Activated CD8-positive, alpha-beta T cell treated with anti-CD3 and anti-CD28 coated beads for 36 hours (primary cell): ENCODE measurements at places on chromosomes 3 and 15. TPM values are rescaled to one million over a fixed set of nuclear protein-coding genes. Genes with fewer than 3 reads are reported as not detected.

LOXL1 gene
- total RNA-seq, result 1.6 TPM

LSAMP gene
- total RNA-seq, result not detected

DNA sequence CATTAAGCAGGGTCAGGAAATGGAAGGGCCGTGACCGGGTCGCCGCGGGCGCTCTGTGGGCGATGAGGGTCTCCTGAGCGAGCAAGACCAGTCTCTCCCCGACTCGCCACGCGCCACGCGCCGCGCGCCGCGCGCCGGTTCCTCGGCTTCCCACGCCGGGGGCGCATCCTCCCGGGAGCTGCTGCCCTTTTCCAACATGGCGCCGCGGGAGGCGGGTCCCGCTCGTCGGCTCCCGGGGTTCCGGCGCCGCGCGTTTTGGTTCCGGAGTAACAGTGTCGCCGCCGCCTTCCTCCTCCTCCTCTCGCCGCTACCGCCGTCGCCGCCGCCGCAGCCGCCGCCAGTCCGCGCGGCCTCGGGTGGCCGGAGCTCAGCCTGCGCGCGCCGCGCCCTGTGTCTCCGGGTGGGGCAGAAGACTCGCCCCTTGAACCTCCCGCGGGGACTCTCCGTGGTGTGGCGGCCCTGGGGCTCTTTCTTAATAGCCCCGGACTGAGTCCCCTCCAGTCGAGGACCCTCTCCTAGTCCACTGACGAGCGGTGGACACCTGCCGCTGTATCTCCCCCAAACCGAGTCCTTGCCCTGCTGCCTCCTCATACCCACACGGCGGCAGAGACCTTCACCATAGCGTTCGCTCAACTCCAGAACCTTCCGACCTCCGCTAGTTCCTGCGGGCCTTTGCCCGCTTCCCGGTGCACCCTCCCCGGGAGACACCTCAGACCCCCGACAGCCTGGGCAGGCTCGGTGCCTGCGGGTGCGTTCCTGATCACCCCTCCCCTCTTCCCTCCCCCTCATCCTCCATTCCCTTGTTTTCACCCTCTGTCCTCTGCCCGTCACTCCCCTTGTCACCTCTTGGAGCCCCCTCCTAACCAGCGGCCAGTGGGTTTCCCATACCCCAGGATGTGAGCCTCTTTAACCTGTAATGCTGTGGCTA, at the start of gene MAP2K5:
MAP2K5 (plus strand) TSS at position 284 of the 928 bp plus-strand sequence; CDS start at position 917, 633 bp downstream.
- H3K36me3 ChIP-seq, result peaks cover 3% of the 10 kb centered on the region
- H3K27me3 ChIP-seq, result no peaks in the 10 kb centered on the region
- H3K27ac ChIP-seq, result peak within 1 kb of the TSS; percentile 96
- peak within 1 kb of the TSS; percentile 95 for H3K4me3 ChIP-seq
- H3K4me1 ChIP-seq, result peaks cover 54% of the 10 kb centered on the region

DNA sequence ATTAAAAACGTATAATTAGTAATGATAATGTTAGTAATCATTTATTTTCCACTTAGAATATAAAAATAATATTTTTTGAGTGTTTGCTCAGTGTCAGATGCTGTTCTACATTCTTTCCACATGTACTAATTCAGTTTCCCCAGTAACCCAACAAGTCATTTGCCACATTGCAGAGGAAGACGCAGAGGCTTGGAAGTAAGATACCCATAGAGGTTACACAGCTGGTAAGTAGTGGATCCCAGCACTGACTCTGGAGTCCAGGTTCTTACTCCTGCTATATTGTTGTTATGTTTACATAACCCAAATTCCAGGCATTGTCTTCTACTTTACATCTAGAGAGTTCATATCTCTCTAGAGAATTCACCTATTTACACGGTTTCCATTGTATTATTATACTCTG, 48.2 kb upstream of the MYO5C start:
- no peak for DNase-seq
- H3K27me3 ChIP-seq, result no peaks in the 10 kb centered on the region
- no peak overlapping the region for H3K27ac ChIP-seq
- H3K4me3 ChIP-seq, result no peak overlapping the region
- peaks cover 2% of the 10 kb centered on the region for H3K36me3 ChIP-seq

POLQ gene
- total RNA-seq, result 23.6 TPM

NXPE3 gene
- total RNA-seq, result 20.9 TPM

CSPG5 gene
- total RNA-seq, result 0.58 TPM

DNA sequence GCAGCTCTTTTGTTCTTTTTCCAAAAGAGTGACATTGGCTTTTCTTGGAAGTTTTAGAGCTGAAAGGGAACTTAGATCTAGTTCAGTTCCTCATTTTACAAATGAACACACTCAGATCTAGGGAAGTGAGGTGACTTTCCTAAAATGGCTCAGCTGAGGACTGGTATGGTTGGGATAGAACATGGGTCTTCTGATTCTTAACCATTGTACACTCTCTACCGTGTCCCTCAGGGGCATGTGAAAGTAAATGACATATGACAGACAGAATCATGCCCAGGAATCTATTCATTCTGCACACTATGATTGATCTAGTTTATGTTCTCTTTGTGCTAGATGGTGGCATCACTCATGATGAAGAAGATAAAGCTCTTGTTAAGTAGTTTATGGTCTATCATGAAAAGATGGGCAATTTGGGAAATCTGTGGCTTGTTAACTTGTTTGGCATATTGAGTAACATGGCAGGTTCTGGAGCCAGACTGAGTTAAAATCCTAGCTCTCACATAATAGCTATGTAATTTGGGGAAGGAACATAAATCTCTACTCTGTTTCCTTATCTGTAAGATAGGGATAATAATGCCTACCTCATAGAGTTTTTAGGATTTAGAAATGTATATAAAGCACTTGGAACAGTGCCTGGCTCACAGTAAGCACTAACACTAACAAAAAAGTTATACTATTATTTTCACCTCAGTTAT, 30.9 kb downstream of the UBE2E1 start:
- H3K36me3 ChIP-seq, result peaks cover 3% of the 10 kb centered on the region
- H3K27ac ChIP-seq, result peak overlapping the region; percentile 4
- no peak for DNase-seq
- no peaks in the 10 kb centered on the region for H3K27me3 ChIP-seq

GOLGA6L4 gene
- total RNA-seq, result 1.0 TPM

CILP gene
- total RNA-seq, result not detected

DNA sequence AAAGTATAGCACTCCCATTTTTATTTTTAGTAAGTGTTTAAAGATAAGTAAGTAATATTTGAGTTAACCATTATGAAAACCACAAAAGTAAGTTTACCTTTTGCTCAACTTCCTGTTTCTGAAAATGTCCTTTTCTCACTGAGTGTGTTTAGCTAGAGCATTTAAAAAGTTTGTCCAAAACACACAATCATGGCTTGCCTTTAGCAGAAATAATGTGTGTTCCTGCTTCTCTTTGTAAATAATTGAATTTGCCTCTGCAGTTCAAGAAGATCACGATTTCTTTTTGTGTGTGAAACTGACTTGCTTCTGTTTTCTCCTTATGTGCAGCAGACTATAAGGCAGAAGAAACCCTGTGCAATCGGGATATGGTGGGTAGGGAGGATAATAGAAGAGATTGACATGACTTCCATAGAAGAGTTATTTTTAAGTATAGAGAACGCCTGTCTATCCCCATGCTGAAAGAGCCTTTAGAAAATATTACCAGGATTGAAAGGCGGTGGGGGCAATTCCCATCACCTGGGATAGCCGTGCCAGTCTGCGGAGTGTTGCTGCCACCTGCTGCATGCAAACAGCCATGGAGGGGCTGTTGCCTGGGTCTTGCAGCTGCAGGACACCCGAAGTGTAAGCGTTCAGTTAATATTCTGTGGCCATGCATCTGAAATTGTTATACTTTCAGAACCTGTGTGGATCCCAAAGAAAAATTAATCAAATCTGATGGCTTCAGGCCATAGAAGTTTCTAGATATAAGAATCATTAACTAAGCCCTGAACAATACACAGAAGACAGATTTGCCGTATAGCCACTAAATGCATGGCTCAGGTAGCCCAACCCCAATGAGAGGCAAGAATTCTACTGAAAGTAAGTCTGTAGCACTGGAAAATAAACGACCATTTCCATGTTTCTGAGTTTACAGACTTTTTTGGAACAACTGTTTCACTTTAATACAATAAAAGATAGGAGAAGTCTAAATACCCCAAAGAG, 2.4 kb upstream of the CD96 start:
- H3K27ac ChIP-seq, result no peak overlapping the region
- DNase-seq, result peak; percentile 74
- no peaks in the 10 kb centered on the region for H3K27me3 ChIP-seq
- peaks cover 65% of the 10 kb centered on the region for H3K4me1 ChIP-seq
- H3K4me3 ChIP-seq, result peak overlapping the region; percentile 67
- peaks cover 24% of the 10 kb centered on the region for H3K36me3 ChIP-seq

DNA sequence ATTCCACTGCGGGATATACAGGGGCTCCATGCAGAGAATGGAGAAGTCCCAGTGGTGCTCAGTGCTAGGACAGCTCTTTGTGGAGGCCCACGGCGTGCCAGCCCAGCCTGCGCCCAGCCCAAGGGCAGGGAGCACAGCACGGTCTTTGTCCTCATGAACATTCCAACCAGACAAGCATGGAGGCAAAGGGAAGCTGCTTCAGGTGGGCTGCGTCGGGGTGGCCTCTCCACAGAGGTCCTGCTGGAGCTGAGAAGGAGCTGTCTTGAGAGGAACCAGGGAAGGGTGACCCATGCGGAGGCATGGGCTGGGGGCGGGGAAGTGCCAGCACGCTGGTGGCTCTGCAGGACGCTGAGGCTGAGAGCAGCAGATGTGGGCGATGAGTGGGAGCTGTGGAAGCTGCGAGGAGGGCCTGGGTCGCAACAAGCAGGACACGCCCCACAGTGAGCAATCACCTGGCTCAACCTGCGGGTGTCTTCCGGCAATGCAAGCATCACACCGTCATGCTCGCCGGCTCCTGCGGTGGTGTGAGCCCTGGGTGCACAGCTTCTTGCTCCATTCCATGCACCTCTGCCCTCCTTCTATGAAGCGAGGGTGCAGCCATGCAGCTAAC, 14.0 kb upstream of the KLF15 start:
- H3K4me3 ChIP-seq, result no peak overlapping the region
- no peak for DNase-seq
- no peak overlapping the region for H3K27ac ChIP-seq
- H3K4me1 ChIP-seq, result no peaks in the 10 kb centered on the region
- H3K27me3 ChIP-seq, result peaks cover 1% of the 10 kb centered on the region

GRCh38 chr3:23508464-23508863, 297.3 kb upstream of the UBE2E1 start:
- no peaks in the 10 kb centered on the region for H3K4me1 ChIP-seq
- peaks cover 4% of the 10 kb centered on the region for H3K36me3 ChIP-seq
- H3K4me3 ChIP-seq, result no peak overlapping the region
- no peak overlapping the region for H3K27ac ChIP-seq
- H3K27me3 ChIP-seq, result no peaks in the 10 kb centered on the region

GRCh38 chr15:87873516-87873915, 383.0 kb downstream of the NTRK3 start:
- H3K27ac ChIP-seq, result no peak overlapping the region
- no peak for DNase-seq
- H3K36me3 ChIP-seq, result no peaks in the 10 kb centered on the region
- peaks cover 2% of the 10 kb centered on the region for H3K27me3 ChIP-seq
- no peak overlapping the region for H3K4me3 ChIP-seq

DNA sequence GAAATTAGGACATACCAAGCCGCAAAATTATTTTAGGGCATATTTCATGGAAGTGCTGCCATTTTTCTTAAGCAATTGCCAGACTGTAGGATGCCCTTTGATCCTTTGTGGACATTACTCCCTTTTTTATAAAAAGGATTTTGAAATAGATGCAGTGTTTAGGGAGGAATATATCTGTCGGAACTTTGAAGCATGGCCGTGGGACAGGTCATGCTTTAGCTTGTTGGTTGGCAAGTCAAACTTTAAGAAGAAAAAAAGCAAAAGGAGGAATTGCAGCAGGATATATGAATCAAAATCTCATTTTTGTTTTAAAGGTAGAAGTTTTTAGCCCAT, 122.1 kb downstream of the MCTP2 start:
- peaks cover 7% of the 10 kb centered on the region for H3K36me3 ChIP-seq
- H3K27me3 ChIP-seq, result no peaks in the 10 kb centered on the region
- DNase-seq, result no peak
- H3K27ac ChIP-seq, result no peak overlapping the region

DNA sequence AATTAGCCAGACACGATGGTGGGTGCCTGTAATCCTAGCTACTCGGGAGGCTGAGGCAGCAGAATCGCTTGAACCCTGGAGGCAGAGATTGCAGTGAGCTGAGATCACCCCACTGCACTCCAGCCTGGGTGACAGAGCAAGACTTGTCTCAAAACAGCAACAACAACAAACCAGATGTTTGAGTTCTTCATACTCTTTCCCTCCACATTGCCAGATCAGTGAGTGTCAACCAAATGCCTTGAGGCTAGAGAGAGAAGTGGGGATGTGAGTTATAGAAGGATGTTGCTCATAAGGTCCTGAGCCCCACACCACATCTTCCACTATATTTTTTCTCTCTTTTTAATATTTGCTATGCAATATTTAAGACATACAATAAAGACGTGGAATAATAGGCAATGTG, 19.8 kb downstream of the MAPKBP1 start:
- peaks cover 49% of the 10 kb centered on the region for H3K4me1 ChIP-seq
- H3K4me3 ChIP-seq, result no peak overlapping the region
- H3K27ac ChIP-seq, result no peak overlapping the region
- DNase-seq, result no peak
- H3K27me3 ChIP-seq, result no peaks in the 10 kb centered on the region

IL16 gene
- total RNA-seq, result 130 TPM

DNA sequence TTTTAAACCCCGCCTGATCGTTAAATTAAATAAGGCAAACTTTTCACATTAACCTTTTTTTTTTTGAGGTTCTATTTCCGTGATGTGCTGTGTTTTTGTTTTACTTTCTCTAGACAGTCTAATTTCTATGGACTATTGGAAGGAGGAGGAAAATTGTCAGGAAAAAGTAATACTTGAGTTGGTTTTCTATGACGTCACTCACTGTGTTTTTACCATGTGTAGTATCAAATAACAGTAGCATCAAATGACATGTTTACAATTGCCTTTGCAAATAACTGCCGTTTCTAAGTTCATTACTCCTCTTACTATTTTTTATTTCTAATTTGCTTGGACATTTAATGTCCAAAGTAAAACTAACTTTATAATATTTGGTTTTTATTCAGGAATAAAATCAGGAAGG, 32.3 kb downstream of the MYO1E start:
- no peaks in the 10 kb centered on the region for H3K27me3 ChIP-seq
- DNase-seq, result no peak
- no peaks in the 10 kb centered on the region for H3K36me3 ChIP-seq
- H3K4me1 ChIP-seq, result no peaks in the 10 kb centered on the region
- H3K4me3 ChIP-seq, result no peak overlapping the region

GRCh38 chr3:139123377-139124095, 78.8 kb upstream of the PRR23C start:
- peaks cover under 1% of the 10 kb centered on the region for H3K27me3 ChIP-seq
- H3K27ac ChIP-seq, result no peak overlapping the region
- no peak for DNase-seq
- no peaks in the 10 kb centered on the region for H3K36me3 ChIP-seq
